ENCODE measurements at places on chromosomes 12 and 14.

GRCh38 chr12:127546721-127547505 is 720.1 kb upstream of the TMEM132C start:
- DNase-seq = no peak

- DNase-seq = no peak
These were observed 64.7 kb downstream of the IFT43 start for GRCh38 chr14:76050250-76050649.

DNA sequence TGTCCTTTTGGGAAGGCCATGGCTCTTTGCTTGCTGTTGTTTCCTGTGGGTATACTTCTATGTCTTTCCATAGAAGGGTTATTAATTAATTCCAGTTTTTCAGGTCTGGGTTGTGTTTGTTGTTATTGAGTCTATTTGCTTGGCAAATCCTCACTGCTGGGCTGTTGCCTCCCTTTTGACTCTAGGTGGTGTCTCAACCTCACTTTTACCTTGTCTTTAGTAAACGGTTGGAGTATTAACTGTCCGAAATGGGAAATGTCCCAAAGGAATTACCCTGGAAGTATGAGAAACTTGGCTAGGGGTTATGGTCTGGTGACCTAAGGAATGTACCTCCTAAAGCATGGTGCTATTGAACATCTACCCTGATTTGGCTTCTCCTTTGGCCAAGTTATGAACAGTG is 16.7 kb downstream of the PRH1 start:
- DNase-seq = peak; percentile 4

DNA sequence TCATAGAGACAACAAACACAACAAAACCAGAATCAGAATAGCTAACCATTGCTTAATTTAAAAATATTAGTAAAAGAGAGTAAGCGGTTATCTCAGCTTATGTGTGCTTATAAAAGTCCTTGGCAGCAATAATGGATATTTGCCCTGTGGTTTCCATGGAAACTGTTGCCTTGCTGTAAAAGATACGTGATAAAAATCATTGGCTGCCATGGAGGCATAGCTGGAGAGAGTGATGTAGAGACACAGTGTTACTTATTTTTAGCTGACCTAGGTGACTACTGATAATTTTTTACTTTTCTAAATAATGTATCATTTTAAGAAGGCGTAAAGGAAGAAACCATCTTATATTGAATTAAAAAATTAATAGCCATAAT is 92.9 kb downstream of the ERC1 start:
- DNase-seq = peak; percentile 44

DNA sequence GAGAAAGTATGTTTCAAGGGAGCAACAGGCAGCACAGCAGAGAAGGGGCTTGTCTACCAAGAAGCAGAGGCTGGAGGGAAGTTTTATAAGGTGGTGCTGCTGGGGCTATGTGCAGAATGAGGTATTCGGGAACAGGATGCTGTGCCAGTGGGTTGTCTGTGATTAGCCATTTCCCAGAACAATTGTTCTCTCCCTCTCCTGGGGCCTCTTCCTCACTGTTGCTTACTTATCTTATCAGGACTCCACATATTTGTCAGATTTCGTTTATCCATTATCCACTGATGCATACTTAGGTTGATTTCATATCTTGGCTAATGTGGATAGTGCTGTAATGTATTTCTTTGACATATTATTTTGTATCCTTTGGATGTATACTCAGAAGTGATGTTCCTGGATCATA is 195.1 kb upstream of the RTL1 start:
- no peak for DNase-seq

DNA sequence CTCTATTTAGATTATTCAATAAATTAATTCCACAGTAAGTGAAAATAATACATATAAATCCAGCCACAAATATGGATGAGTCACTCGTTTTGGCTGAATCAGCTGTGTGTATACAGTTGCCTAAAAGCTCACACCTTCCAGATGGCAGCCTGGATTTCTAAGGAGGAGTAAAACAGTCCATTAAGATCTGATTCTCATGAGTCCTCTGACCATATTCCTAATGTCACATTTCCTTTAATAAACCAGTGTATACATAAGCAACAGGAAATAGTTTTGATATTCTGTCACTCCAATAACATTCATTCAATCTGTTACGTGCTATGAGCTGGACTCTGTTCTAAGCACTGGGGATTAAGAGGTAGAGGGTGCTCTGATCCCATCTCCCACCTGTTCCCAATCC is 21.8 kb downstream of the MDM1 start:
- DNase-seq = no peak

DNA sequence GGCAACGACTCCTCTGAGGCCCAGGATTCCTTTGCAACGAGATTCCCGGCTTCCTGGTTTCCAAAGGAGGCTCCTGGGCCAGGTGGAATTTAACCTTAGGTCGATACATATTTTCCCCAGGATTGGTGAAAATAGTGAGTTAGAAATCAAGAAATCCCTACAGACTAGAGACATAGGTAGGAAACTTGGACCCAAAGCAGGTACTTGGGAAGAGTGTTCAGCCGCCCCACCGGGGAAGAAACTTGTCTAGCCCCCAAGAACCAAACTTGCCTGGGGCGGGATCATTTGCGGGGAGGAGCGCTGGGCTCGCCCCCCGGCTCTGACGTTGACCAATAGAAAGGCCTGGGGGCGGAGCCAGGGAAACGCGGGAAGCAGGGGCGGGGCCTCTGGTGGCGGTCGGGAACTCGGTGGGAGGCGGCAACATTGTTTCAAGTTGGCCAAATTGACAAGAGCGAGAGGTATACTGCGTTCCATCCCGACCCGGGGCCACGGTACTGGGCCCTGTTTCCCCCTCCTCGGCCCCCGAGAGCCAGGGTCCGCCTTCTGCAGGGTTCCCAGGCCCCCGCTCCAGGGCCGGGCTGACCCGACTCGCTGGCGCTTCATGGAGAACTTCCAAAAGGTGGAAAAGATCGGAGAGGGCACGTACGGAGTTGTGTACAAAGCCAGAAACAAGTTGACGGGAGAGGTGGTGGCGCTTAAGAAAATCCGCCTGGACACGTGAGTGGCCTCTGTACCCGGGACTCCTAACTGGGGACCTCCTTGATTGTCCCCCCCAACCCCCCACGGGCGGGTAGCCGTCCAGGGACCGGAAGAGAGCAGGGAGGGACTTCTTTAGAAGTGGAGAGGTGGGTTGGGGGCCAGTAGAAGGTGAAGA is at the start of gene CDK2:
TSS of gene CDK2 (plus strand) at position 423 of the 874 bp plus-strand sequence. CDS start at position 602, 179 bp downstream.
- DNase-seq = peak; percentile 69

DNA sequence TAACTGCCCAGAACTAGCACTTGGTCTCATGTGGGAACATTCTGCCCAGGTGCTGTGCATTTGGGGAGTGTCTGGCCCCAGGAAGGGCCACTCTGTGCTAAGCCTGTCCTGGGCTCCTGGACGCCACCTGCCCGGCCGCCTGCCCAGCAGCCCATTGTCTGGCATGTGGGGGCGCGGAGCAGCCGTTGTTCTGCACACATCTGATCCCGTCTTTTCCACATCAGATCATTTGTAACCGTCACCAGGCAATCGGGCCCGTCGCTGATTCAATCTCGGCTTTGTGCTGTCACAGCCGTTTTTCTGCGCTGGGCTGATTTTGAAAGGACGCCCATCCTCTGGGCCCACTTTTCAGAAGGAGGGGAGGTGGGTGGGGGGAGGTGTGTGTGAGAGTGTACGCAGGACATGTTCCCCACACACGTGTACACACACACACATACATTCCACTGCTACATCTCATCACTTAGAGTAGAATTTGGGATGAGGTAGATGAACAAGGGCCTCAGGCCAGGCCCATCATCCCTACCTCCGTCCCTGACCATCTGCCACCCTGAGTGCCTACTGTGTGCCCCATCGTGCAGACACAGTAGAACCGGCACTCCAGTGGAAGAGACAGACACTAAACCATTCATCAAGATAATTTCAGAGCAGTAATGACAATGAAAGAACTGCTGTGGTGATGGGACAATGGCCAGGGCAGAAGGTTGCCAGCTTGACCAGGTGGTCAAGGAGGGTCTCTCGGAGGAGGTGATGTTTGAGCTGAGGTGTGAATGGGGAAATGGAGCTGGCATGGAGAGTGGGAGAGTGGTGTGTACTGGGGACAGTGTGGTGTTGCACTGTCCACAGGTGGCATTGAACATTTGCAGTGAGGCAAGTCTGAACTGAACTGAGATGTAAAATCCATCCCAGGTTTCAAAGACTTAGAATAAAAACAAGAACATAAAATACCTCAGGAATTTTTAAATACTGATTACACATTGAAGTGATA is 19.0 kb downstream of the FAM222A start:
- no peak for DNase-seq

DNA sequence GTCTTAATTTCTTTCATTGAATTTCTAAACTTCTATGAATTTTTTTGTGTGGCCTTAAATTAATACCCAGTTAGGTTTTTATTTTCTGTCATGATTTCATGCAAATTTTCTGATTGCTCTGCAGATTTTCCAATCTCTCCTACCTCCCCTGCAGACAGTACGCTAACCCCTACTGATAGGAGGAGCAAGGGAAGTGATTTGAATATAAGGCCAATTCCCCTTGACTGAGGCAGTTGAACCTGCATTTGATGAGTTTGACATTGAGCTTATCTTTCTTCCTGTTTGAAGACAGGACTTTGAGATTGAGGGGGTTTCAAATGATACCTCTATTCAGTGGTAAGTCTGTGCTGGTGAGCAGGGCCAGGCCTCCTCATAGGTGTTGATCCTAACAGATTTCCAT is 74.6 kb downstream of the SNAPC1 start:
- DNase-seq = no peak

DNA sequence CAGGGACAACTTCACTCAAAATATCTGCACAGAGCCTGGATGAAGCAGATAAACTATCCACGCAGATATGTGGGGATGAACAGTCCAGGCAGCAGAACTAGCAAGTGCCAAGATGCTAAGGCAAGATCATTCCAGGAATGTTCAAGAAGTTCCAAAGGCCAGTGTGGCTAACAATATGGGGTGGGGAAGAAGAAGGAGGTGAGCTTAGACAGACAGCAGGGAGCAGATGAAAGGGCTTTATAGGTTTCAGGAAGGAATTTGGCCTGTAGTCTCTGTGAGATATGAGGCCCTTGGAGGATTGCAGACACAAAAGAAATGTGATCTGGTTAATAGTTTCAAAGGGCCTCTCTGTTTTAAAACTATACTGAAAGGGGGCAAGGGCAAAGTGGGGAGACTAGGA is 63.5 kb upstream of the PPM1H start:
- no peak for DNase-seq

DNA sequence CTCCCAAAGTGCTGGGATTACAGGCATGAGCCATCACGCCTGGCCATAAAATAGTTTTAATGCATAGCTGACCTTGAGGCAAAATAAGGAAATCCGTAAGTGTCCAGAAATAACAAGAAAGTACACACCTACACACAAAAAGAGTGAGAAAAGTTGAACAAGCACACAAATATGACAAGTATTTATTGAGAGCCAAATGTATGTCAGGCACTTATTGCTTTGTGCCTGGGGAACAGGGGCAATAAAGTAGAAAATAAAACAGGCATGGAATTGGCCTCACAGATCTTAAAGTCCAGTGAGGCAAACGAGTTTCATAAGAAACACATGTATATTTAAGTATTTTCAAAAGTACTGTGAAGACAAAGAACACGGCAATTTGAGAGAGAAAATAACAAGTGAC is 103.7 kb downstream of the ERGIC2 start:
- no peak for DNase-seq

GRCh38 chr12:29176941-29177340 is 27.9 kb downstream of the FAR2 start:
- DNase-seq = no peak

DNA sequence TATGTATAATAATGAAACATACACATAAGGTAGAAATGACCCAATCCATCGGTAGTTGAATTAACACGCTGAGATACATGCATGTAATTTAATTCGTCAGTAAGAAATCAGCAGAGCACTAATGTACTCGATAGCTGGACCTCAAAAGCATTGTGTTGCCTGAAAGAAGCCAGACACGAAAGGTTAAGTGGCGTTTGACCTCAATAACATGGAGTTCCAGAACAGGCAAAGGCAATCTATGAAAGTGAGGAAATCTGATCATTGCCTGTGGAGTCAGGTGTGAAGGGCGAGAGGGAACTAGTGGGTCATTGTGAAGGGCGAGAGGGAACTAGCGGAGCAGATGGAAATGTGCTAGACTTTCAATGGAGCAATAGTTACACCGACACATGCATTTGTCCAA is 970.4 kb upstream of the TMEM132C start:
- no peak for DNase-seq

GRCh38 chr14:76486251-76486743 is 110.4 kb downstream of the ESRRB start:
- peak; percentile 44 for DNase-seq
